GM20000 (cell line): ENCODE measurements at places on chromosomes 11 and 22.

- no peak for DNase-seq
Measured at GRCh38 chr11:65897020-65897471, 3.1 kb downstream of the FOSL1 start.

DNA sequence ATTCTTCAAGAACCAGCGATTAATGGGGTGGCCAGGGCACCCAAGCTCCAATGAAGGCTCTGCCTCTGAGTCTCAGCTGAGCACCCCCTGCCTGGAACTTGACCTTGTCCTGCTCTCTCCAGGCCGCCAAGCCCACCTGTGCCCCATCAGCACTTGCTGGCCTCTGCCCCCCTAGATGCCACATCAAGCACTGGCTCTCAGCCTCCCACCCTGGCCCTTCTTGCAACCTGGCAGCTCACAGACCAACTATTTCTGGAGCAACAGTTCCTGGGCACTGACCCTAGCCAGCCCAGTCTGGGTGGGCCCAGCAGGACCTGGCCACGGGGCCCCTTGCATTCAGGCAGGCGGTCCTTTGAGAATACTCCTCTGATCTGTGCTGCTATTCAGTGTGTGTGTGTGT is 98.8 kb upstream of the PITPNB start:
- no peak for DNase-seq

DNA sequence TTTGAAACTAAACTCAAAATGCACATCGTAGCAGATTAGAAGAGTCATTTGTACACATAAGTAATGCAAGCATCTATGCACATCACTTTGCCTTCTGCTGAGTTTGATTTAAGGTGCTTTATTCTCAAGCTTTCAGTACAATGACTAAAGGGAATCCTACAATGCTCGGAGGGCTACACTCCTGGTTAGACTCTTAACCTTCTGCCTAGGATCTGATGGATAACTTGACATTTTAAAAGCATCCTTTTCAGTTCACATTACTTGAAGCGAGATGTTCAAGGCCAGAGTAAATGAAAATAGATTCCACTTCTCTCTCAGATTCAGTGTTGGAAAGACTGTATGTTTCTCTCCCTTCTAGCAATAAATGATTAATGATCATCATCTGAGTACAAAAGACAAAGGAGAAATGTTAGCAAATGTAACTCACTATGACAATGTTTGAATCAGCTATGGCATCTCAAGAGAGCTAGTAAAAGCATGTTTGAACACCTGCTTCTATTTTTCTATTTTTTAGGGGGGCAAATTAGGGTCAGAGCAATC is 259.2 kb upstream of the ANO3 start:
- DNase-seq = no peak

- no peak for DNase-seq
Measured at GRCh38 chr11:17609291-17610084, 62.4 kb downstream of the OTOG start.

DNA sequence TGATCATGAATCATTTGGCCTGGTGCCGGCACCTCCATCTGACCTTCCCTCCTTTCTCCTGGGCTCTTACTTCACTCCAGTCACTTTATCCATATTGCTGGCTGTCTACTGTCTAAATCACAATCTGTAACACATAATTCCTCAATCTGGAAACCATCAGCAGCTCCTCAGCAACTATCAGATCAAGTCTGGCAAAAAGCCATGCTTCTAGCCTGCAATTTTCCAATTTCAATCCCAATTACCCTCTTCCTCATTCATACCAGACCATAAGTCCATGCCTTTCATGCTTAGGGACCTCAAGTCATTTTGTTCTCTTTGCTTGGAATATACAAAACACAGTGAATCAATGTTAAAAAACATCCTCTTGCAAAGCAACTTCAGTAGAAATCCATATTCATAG is 882.8 kb upstream of the ANO3 start:
- no peak for DNase-seq

- DNase-seq = no peak
Measured at GRCh38 chr11:45896422-45896984, 10.6 kb downstream of the FREY1 start.

DNA sequence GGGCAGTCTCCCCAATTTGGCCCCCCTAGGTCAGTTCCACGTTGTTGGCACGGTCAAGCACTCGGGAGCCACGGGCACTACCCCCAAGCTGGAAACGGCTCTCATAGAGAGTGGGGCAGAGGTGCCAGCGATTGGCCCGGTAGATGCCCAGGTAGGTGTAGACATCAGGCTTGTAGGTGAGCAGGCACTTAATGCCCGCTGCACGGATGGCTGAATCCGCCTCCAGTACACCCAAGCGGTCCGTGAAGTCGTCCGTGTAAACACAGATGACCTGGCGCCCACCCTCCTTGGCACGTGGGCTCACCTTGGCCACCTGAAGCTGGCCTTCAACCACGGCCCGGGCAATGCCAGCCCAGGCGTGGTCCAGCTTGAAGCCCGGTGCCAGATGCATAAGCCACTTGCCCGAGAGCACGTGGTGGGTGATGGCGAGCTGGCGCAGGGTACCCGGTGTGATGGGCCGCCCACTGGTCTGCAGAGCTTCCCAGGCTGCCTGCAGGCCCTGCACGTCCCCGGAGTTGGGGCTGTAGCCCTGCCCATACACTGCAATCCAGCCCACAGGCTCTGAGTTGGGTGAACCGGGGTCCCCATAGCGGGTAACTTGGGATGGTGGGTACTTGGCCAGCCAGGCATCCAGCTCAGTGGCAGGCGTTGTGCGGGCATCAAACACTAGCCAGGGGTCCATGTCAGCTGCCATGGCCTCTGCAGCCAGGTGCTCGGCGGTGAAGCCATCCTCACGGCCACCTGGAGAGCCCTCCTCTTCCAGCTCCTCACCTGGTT is 1.2 kb downstream of the C11orf68 start:
- no peak for DNase-seq

GRCh38 chr22:45740236-45740635 is 68.6 kb downstream of the ATXN10 start:
- no peak for DNase-seq

- no peak for DNase-seq
Measured at GRCh38 chr22:20653012-20653794, 120.7 kb upstream of the SERPIND1 start.

GRCh38 chr11:65290448-65291165 is 24.1 kb upstream of the CDC42EP2 start:
- peak; percentile 60 for DNase-seq

DNA sequence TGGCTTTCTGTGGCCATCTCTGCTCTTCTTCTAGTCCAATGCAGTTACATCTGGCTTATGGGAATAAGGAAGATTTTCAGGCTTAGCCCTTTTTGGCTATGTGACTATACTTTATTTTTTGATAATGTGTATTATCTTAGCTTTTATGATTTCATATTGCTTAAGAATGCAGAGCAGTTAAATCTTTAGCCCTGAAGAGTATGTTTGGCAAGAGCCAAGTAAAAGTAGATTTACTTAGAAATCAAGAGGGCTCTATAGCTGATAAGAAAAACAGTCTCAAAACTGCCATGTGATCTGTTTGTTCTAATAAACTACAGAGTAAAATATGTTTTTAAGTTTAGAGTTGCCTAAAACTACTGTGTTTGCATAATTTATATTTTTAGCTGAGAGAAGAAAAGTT is 61.2 kb downstream of the RNF169 start:
- no peak for DNase-seq

- DNase-seq = no peak
Measured at GRCh38 chr11:18490736-18491485, 35.3 kb downstream of the LDHAL6A start.

GRCh38 chr11:104151404-104152204 is 12.3 kb downstream of the PDGFD start:
- DNase-seq = no peak

DNA sequence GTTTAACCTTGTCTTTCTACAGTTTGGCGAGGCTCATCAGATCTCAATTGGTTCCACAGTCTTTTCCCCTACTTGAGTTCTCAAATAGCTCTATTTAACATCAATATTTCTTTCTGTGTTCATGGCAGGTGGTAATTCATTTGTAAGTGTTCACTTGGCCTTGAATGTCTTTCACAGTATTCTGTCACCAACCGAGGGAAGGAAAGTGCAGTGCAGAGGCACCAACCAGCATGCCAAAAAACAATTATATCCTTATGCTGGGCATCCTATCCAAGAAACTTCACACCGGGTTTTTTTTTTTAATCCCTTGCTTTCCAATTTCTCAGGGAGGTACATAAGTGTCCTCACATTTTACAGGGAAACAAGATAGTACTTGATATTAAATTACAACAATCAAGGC is 55.0 kb upstream of the ZC3H12C start:
- DNase-seq = no peak

GRCh38 chr22:49769691-49770546 is 57.8 kb downstream of the BRD1 start:
- DNase-seq = no peak

- no peak for DNase-seq
Measured at GRCh38 chr22:42289671-42290541, 19.5 kb upstream of the TCF20 start.

DNA sequence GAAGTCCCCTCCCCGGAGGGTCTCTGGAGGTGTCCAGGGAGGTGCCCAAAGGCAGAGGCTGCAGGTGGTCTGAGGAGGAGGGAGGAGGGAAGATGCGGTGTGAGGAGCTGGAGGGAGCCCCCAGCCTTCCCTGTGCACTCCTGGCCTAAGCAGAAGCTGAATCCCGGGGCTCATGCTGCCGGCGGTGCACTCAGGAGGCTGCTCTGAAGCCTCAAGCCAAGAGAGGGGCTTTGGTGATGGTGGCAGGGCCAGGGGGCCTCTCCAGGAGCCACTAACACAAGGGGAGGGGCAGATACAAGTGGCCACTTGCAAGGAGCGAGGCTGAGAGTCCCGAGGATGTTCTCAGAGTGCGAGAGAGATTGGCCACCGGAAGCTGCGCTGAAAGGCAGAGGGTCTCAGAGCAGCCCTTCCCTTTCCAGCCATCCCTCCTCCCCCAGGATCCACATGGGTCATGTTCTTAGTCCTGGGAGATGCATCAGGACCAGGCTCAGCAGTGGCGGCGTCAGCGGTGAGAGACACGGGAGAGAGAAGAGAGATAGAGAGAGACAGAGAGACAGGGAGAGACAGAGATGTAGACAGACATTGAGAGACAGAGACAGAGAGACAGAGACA is 774 bp upstream of the MRGPRG start:
- DNase-seq = no peak
